ENCODE measurements at places on chromosomes 13 and 19.

DNA sequence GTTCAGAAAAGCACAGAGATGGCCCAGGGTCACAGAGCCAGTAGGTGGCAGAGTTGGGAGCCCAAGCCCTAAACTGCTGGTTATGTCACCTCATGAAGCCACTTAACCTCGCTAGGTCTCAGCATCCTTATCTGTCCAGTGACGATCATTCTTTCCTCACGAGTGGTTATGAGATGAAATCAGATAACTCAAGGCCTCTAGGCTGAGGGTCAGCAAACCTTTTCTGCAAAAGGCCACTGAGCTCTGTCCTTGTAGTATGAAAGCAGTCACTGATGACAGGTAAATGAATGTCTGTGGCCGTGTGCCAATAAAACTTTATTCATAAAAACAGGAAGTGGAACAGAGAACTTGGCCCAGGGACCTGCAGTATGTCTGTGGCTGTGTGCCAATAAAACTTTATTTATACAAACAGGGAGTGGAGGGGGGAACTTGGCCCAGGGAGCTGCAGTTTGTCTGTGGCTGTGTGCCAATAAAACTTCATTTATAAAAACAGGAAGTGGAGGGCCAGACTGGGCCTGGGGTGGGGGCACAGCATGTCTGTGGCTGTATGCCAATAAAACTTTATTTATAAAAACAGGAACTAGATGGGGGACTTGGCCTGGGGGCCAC, 71.2 kb downstream of the GNG7 start:
- no peak for DNase-seq

DNA sequence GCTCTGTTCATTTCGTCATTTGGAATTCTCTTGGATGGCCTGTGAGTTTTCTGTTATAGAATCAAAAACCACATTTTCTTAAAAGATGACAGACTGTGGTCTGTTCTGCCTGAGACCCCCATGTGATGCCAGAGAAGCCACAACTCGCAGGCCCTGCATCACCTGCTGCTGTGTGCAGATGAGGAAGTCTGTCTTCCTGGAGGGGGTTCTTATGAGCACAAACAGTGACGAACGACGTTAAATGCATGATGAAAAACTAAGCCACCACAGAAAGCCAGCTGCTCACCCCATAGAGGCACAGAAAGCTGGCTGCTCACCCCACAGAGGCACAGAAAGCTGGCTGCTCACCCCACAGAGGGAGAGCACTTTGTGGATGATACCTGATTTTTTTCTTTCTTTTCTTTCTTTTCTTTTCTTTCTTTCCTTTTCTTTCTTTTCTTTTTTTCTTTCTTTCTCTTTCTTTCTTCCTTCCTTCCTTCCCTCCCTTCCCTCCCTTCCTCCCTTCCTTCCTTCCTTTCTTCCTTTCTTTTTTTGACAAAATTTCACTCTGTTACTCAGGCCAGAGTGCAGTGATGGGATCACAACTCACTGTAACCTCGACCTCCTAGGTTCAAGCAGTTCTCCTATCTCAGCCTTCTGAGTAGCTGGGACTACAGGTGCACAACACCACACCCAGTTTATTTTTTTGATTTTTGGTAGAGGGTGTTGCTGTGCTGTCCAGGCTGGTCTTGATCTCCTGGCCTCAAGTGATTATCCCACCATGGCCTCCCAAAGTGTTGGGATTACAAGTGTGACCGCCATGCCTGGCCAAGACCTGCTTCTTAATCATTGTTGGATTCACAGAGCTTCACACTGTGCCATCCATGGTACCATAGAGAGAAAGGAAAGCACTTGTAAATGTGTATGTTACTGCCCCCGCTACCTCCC, 1191.4 kb downstream of the UQCRFS1 start:
- no peak for DNase-seq

GRCh38 chr19:8609279-8610040, 1.1 kb downstream of the ADAMTS10 start:
- DNase-seq, result no peak

DNA sequence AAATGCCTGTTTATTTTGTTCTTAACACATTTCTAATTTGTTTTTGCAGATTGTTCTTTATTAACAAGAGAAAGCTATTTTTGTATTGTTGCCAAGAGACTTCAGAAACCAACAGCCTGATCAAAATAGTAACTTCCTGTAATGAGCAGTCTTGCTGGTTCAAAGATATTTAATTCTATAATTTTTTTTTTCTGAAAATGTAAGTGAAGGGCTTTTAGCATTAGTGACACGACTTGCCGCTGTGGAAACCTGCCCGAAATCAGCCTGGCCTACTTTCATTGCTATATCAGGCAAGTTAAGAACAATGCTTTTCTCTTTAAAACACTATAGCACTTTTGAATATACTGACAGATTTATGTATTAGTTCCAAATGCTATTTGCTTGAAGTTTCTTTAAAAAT, 374.3 kb downstream of the EFNB2 start:
- DNase-seq, result no peak

DNA sequence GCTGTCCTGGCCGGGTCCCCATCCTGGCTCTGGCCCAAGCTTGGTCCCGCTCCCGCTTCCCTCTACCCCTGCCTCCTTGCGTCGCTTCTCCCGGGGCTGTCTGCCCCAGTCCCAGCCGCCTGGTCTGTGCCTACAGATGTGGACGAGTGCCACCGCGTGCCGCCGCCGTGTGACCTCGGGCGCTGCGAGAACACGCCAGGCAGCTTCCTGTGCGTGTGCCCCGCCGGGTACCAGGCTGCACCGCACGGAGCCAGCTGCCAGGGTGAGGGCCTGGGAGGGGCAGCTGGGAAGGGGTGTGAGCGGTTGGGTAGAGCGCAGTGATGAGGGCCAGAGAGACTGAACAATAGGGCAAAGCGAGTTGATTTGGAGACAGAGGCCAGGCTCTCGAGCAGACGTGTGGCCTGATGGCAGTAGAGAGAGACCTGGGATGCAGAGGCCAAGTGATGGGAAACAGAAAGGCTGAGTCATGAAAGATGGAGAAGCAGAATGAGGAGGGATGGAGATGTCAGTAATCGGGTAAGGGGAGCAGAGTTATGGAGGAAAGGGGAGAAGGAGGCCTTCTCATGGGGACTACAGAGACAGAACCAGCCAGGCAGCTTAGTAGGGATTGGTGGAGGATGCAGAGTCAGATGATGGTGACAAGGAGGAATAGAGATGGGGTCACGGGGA, 9.4 kb downstream of the LTBP4 start:
- DNase-seq, result peak; percentile 67

DNA sequence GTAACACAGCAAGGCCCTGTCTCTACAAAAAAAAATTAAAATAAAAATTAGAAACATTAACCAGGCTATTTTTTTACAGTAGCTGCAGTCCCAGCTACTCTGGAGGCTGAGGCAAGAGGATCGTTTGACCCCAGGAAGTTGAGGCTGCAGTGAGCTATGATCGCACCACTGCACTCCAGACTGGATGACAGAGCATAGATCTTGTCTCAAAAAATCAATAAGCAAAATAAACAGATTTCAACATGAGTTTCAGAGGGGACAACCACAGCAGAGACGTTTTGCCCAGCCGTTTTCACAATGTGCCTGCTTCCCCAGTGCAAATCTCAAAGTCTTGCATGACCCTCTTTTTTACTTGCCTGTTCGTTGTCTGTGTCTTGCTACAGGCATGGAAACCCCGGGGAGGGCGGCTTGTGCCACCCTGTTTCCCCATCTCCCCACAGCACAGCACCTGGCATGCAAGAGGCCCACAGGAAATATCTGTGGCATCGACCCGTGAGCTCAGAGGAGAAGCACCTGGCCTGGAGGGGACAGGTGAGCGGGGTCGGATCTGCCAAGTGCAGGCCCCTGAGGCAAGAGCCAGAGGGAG, 222.0 kb upstream of the ZNF507 start:
- DNase-seq, result no peak
